ENCODE measurements at places on chromosomes 2 and 18.

GRCh38 chr2:29309090-29310029 is 194.1 kb downstream of the CLIP4 start:
- DNase-seq: peak; percentile 72

DNA sequence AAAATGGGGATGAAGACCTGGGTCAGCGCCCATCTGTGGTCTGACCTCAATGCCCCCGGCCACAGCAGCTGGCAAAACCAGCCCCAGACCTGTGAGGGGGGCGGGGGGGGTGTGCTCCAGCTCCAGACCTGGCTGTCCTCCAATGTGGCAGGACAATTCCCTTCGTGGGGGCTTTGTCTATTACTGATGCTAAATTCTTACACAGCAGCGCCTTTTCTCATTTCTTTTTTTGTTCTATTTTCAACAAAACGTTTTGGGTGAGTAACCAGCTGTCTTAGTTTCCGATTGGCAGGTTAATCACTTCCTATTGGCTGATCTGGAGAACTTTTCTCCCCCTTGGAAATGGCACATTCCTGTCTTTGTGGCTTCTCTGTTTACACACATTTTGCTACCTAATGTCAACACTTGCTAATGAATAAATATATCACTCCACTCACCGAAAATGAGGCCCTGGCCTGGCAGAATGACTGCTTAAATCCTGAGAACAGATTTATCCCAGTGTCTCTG is 4.4 kb downstream of the SMAD7 start:
- DNase-seq: no peak

DNA sequence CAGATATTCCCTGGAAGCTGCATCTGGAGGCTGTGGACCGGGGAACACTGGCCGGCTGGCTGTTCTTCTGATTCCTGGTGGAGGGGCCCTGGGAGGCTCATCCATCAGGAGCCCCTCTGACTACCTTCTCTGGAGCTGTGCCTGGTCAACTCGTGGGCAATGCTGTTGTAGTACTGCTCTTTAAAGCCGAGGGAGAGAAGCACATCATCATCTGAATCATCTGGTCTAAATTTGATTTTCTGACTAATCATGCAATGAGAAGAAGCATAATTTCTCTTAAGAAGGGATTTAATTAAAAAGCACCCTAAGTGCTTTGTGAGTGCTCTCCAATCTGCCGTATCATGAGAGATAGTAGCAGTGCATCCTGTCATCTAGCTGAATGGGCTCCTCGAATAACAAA is 229.5 kb downstream of the FHOD3 start:
- DNase-seq: no peak

DNA sequence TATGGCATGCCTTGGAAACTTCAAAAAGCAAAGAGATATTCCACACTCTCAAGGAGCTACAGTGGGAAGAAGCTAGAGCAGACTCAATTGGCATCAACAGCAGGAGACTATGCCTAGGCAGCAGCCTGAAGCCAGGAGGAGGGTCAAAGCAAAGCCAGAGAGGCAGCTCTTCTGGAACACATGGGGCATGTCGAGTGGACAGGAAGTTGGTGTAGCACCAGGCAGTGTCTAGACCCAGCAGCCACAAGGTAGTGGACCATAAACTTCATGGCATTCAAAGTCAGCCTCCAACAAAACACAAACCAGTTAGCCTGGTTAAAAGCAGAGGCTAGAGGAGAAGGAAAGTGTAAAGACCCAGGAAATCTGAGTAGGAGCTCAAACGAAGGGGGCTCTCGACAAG is 311.2 kb upstream of the PKDCC start:
- DNase-seq: no peak

- DNase-seq: no peak
These were observed 979.7 kb downstream of the DPP10 start for GRCh38 chr2:115422004-115422634.

GRCh38 chr18:11864471-11864870 is 13.3 kb downstream of the CHMP1B start:
- no peak for DNase-seq

- DNase-seq: no peak
These were observed 251.5 kb upstream of the SALL3 start for GRCh38 chr18:78727877-78728783.

DNA sequence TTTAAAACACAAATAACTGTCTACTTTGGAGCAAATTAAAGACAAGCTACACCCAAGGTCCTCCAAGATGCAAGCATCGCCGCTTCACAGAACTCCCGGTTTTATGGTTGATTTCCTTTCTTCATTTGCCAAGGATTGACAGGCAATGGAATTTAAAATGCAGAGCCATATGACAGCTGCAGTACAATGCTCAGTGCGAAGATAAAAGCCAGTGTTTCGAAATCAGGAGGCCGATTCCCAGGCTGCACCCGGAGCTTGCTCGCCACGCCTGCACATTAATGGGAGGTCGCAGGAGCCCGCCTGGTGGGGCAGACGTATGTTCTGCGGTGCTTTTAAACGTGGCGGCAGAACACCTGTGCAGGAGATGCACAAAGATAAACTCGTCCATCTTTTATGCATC is 727.6 kb upstream of the SOX11 start:
- DNase-seq: no peak

- no peak for DNase-seq
These were observed 95.5 kb downstream of the KCTD18 start for GRCh38 chr2:200414367-200414766.

- no peak for DNase-seq
These were observed 16.7 kb downstream of the BCL2 start for GRCh38 chr18:63302636-63303405.

DNA sequence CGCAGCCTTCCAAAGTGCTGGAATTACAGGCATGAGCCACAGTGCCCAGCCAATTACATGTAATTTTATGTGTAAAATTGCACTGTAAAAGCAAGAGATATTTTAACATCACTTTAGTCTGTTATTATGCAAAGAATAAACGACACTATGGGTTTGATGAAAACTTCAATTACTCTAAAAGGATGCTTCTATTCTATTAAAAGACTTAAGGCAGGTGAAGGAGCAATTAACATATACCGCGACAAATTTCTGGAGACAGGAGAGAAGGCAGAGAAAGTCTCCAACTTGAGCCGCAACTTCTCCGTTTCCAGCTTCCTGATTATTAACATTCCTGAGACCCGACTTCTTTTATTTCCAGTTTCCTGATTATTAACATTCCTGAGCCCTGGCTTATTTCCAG is 53.7 kb downstream of the FAM210A start:
- DNase-seq: no peak

- DNase-seq: no peak
These were observed 273.6 kb downstream of the SETBP1 start for GRCh38 chr18:44954257-44954656.

GRCh38 chr2:128488434-128488833 is 169.8 kb upstream of the HS6ST1 start:
- DNase-seq: no peak

DNA sequence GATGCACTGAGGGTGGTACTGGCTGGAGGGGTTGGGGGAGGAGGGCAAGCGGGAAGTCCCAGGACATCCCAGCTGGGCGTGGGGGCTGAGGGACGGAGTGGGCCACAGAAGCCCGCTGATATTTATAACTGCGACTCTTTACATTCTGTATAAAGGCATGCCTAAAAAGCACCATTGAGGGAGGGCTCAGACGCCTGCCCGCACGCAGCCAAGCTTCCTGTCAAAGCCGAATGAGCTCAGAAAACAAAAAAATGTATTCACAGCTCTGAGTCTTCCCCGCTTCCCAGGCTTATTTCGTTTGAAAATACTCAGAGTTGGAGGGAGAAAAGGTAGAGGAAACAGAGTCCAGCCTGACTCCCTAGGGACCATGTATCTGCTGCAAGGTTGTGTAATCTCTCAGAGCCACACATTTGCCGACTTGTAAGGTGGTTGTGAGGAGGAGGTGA is 170.1 kb upstream of the HAAO start:
- no peak for DNase-seq

DNA sequence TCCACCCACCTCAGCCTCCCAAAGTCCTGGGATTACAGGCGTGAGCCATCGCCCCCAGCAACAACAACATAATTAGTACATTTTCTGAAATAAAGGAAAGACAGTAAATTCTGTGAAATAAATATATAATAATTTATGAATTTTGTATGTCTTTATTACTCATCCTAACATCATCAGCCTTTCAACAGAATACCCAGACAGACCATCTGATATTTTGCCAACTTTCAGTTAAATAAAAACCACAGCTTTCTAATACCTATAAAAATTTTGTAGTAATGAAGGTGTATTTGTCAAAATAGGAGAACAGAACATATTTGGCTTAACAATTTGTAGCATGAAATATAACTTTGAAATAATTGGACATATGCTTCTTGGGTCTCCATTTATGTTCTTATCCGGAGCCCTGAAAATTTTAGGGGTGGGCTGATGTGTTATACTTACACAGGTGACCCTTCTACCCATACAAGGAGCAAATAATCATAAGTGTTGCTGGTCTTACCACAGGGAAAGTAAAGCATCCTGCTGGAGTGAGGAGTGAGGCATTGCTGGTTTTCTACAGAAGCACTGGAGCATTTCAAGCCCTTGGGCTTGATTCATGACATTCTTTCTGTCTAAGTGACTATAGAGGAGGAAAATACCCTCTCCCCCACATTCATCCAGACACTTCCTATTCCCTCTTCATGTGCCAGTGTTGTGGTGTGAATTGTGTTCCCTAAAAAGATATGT is 99.3 kb downstream of the SPOPL start:
- no peak for DNase-seq

DNA sequence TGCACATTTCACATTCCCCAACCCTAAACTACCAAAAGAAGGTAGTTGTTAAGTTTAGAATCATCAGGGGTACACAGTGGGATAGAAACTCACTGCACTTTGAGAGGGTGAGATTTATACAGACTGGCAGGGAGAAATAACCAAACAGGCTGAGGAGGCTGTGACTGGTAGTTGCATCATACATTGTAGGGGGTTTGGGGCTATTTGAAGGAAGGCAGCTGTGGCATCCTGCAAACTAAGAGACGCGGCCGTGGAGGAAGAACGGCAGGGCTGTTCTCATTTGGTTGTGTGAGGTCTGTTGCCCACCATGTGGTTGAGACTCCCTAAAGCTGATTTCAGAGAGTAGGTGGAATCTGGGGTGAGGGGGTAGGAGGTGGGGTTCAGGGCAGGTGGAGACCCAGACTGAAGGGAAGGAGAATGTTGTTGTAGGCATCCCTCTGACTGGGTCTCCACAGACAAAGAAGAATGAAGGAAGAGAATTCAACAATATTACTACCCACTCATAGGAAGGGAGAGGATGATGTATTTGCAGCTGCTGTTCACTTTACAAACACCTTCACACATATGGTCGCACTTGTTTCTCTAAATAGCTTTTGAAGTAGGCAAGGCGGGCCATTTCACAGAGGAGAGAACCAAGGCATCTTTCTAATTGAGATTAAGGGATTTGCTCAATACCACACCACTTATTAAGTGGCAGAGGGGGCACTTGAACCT is 170.9 kb upstream of the SIX2 start:
- DNase-seq: no peak

GRCh38 chr2:25301453-25302352 is 40.0 kb downstream of the DNMT3A start:
- DNase-seq: peak; percentile 94

DNA sequence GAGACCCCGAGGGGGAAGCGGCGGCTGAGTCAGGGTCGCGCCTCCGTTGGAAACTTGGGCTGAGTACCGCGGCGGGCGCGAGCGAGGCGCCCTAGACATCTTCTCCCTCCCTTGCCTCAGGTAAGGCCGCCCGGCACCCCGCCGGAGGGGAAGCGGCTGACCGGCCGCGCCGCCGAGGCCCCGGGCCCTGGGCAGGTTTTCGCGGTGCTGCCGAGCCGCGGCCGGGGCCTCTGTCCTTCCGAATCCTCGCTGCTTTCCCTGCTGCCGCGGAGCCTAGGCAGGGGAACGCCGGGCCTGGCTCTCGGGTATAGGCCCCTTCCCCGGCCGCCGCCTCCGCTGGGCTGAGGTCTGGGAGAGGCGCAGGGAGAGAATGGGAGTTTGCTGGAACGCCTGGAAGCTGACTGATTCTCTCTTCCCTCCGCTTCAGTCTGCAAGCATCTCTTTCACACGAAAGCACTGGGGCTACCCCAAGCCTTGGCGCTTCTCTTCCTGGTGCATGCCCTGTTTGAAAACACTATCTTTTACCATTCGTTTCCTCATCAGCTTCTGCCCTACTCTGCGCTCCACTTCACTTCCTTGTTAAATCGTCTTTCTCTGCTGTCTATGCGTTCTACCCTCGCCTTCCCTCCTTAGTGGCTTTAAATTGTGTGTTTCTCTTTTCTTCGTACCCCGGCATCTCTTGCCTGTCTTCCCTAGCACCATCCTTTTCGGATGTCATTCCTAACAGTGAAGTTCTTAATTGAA is 652 bp downstream of the PPM1B start:
- peak; percentile 52 for DNase-seq

All from activated CD4-positive, alpha-beta T cell treated with anti-CD3 and anti-CD28 coated beads, Interleukin-2, Interleukin-4, amounts not matched to agents 100 ng/mL and 50 ng/mL, durations not matched to agents 16 hours and 8 hours (primary cell).